ENCODE measurements at places on chromosomes 16 and 17. TPM values are rescaled to one million over a fixed set of nuclear protein-coding genes. Genes with fewer than 3 reads are reported as not detected.

GRIN2A gene
- total RNA-seq: 0.15 TPM

GFAP gene
- total RNA-seq: under 0.01 TPM

KRTAP2-1 gene
- total RNA-seq: not detected

ANKRD40CL gene
- not detected for total RNA-seq

CCL18 gene
- 3.8 TPM for total RNA-seq

MEIOB gene
- under 0.01 TPM for total RNA-seq

TMC5 gene
- total RNA-seq: not detected

SLFN14 gene
- total RNA-seq: not detected

CTRB1 gene
- total RNA-seq: not detected

GDE1 gene
- total RNA-seq: 65.3 TPM

MSLN gene
- total RNA-seq: not detected

Measured in melanocyte of skin (primary cell).